ENCODE measurements at places on chromosomes 1 and 21.

- no peak for DNase-seq
- H3K4me1 ChIP-seq: no peaks in the 10 kb centered on the region
Observed at GRCh38 chr1:166080967-166081870, 85.6 kb downstream of the FAM78B start.

GRCh38 chr1:200258447-200259375 is 151.1 kb downstream of the ZNF281 start:
- no peak for DNase-seq
- no peaks in the 10 kb centered on the region for H3K4me1 ChIP-seq
- H3K4me3 ChIP-seq: no peak overlapping the region

- H3K36me3 ChIP-seq: no peaks in the 10 kb centered on the region
- no peaks in the 10 kb centered on the region for H3K27me3 ChIP-seq
- no peak overlapping the region for H3K4me3 ChIP-seq
- H3K27ac ChIP-seq: no peak overlapping the region
Observed at GRCh38 chr1:183191833-183192232, 5.8 kb downstream of the LAMC2 start.

- H3K36me3 ChIP-seq: no peaks in the 10 kb centered on the region
- peaks cover 11% of the 10 kb centered on the region for H3K4me1 ChIP-seq
- H3K4me3 ChIP-seq: peak overlapping the region; percentile 94
- H3K27me3 ChIP-seq: no peaks in the 10 kb centered on the region
Observed at GRCh38 chr21:26169611-26170470, 729 bp downstream of the APP start.

GRCh38 chr1:5661196-5662085 is 330.8 kb downstream of the NPHP4 start:
- no peaks in the 10 kb centered on the region for H3K27me3 ChIP-seq
- no peak overlapping the region for H3K27ac ChIP-seq
- H3K36me3 ChIP-seq: no peaks in the 10 kb centered on the region

- no peaks in the 10 kb centered on the region for H3K36me3 ChIP-seq
- no peak for DNase-seq
- H3K27me3 ChIP-seq: no peaks in the 10 kb centered on the region
- H3K4me3 ChIP-seq: no peak overlapping the region
- no peak overlapping the region for H3K27ac ChIP-seq
Observed at GRCh38 chr1:29829448-29830344, 593.4 kb downstream of the PTPRU start.

DNA sequence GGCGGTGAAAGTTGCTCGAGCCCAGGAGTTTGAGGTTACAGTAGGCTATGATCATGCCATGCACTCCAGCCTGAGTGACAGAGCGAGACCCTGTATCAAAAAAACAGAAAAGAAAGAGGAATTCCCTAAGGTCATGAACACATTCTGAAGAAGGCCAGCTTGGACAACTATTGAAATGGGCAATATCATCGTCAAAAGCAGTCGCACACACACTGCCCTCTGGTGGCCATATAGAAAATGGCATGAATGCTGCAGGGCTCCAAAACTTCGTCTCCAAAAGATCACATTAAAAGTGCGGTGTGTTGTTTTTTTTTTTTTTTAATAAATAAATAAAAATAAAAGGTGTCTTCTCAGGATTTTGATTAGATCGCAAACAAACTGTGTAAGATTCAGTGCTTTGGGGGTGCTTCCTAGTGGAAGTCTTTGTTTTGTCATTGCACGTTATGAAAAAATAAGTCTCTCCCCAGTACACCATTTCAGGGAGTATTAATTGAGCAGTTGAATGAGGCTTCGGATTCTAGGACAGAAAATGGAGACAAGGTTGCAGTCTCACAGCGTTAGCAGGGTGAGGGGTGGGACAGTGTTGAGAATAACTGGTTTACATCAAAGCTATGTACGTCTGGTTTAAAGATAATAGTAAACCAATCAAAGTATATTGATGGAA is 87.5 kb upstream of the FMN2 start:
- H3K27ac ChIP-seq: no peak overlapping the region
- H3K4me1 ChIP-seq: no peaks in the 10 kb centered on the region
- H3K27me3 ChIP-seq: no peaks in the 10 kb centered on the region
- no peak overlapping the region for H3K4me3 ChIP-seq

- no peak overlapping the region for H3K27ac ChIP-seq
- H3K4me1 ChIP-seq: peaks cover 16% of the 10 kb centered on the region
- no peak for DNase-seq
- no peaks in the 10 kb centered on the region for H3K27me3 ChIP-seq
Observed at GRCh38 chr1:184389446-184389845, 2.6 kb downstream of the C1orf21 start.

- no peaks in the 10 kb centered on the region for H3K27me3 ChIP-seq
- DNase-seq: no peak
- H3K27ac ChIP-seq: no peak overlapping the region
- no peaks in the 10 kb centered on the region for H3K4me1 ChIP-seq
Observed at GRCh38 chr1:246404078-246404477, 103.0 kb downstream of the SMYD3 start.

DNA sequence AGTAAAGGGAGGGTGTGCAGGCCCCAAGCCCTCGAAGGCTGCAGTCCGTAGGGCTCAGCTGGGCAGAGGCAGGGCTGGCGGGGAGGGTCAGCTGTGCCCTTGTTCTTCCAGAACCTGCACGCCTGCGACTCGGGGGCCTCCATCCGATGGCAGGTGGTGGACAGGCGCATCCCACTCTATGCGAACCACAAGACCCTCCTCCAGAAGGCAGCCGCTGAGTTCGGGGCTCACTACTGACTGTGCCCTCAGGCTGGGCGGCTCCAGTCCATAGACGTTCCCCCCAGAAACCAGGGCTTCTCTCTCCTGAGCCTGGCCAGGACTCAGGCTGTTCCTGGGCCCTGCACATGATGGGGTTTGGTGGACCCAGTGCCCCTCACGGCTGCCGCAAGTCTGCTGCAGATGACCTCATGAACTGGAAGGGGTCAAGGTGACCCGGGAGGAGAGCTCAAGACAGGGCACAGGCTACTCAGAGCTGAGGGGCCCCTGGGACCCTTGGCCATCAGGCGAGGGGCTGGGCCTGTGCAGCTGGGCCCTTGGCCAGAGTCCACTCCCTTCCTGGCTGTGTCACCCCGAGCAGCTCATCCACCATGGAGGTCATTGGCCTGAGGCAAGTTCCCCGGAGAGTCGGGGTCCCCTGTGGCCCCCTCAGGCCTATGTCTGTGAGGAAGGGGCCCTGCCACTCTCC is 13.6 kb upstream of the LRRC3 start:
- H3K4me3 ChIP-seq: no peak overlapping the region
- no peak overlapping the region for H3K27ac ChIP-seq
- H3K4me1 ChIP-seq: no peaks in the 10 kb centered on the region
- no peaks in the 10 kb centered on the region for H3K36me3 ChIP-seq
- no peak for DNase-seq

GRCh38 chr1:174040387-174040786 is 18.2 kb upstream of the RC3H1 start:
- H3K4me3 ChIP-seq: no peak overlapping the region
- H3K27me3 ChIP-seq: no peaks in the 10 kb centered on the region
- H3K4me1 ChIP-seq: no peaks in the 10 kb centered on the region
- no peaks in the 10 kb centered on the region for H3K36me3 ChIP-seq
- H3K27ac ChIP-seq: no peak overlapping the region
- DNase-seq: no peak

DNA sequence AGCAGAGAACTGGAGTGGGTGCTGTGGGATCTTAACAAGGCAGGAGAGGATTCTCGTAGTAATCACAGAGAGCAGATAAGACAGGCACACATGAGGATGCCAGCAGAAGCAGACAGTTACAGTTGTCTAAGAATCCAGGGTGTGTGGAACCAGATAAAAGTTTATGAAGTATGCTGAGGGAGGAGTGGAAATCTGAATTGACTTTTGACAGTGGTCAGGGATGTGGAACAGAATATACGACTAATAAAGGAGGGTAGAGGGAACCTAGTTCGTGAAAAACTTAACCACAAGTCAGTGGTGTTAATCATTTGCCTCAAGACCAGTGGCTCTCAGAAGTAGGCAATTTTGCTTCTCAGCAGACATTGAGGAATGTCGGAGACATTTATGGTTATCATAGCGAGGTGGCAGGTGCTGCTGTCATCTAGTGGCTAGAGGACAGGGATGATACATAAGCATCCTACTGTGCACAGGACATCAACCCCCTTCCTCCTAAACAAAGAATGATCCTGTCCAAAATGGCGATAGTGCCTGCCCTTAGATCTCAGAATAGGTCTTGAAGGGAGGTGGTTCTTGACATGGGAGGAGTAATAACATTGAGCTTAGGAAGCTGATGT is 3.0 kb downstream of the LRRC8D start:
- H3K27me3 ChIP-seq: no peaks in the 10 kb centered on the region
- peaks cover 11% of the 10 kb centered on the region for H3K36me3 ChIP-seq
- H3K4me3 ChIP-seq: peak overlapping the region; percentile 75
- H3K4me1 ChIP-seq: no peaks in the 10 kb centered on the region
- no peak overlapping the region for H3K27ac ChIP-seq

DNA sequence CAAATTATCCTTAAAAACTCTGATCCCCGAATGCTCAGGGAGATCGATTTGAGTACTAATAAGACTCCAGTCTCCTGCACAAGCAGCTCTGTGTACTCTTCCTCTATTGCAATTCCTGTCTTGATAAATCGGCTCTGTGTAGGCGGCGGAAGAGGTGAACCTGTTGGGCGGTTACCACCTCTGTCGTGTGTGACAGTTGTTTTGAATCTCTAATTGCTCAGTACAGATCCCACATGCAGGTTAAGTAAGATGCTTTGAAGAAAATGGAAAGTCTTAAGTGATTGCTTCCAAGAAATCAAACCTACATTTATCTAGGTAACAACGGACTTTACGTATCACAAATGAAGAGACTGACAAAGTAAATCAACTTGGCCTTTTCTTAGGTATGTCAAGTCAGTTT is 35.5 kb downstream of the COA6 start:
- H3K27ac ChIP-seq: no peak overlapping the region
- H3K4me1 ChIP-seq: no peaks in the 10 kb centered on the region
- no peaks in the 10 kb centered on the region for H3K27me3 ChIP-seq

GRCh38 chr21:30340714-30341573 is 3.5 kb upstream of the KRTAP27-1 start:
- no peaks in the 10 kb centered on the region for H3K27me3 ChIP-seq
- H3K4me3 ChIP-seq: no peak overlapping the region
- no peaks in the 10 kb centered on the region for H3K4me1 ChIP-seq
- no peaks in the 10 kb centered on the region for H3K36me3 ChIP-seq
- no peak overlapping the region for H3K27ac ChIP-seq
- no peak for DNase-seq

Measured in H1 (cell line).